ENCODE measurements at places on chromosomes 6 and 20.

GRCh38 chr6:11478586-11478985, 59.0 kb upstream of the TMEM170B start:
- DNase-seq: no peak

DNA sequence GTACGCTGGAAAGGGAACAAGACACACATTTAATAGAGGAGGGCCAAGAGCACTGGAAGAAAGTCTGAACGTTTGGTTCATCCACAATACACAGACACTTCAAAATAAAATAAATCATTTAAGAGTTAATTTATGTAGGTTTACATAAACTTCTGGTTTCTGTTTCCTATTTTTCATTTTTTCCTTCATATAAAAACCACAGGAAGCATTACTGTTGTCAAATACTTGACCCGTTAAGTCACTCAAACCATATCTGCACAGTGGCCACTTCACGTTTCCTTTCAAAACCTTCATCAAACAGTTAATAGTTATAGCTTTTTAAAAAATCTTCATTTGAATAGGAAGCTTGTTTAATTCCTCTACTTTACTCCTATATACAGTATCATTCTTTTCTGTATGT, 257.6 kb upstream of the THEMIS start:
- DNase-seq: no peak

GRCh38 chr20:416950-417800, 9.1 kb downstream of the RBCK1 start:
- DNase-seq: no peak

DNA sequence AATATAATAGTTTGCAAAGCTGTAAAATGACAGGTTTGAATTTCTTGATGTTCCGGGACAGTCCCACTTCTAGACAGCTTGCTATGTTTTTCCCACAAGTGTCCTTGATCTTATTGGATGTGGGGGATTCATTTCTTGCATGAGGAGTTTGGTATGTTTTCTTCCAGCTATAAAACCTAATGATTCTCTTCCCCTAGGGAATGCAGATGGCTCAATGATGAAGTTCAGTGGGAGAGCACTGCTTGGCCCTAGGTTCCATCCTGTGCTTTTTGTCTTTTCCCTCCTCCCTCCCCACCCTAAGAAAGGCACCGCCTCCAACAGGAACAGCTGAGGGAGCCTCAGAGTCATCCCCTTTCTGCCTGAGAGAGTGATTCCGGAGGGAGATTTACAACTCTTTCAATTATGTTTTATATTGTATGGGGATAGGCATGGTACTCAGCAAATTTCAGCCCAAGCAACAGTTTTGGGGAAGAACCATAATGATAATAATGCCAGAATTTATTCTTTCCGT, 149.2 kb downstream of the PHACTR1 start:
- DNase-seq: no peak

- peak; percentile 87 for DNase-seq
Observed at GRCh38 chr6:107657755-107658461, 166.2 kb downstream of the SCML4 start.

GRCh38 chr6:160394654-160395035, 46.5 kb downstream of the SLC22A3 start:
- DNase-seq: no peak

- no peak for DNase-seq
Observed at GRCh38 chr6:34234667-34235306, 1.9 kb upstream of the HMGA1 start.

GRCh38 chr20:12733811-12734210, 275.0 kb upstream of the SPTLC3 start:
- DNase-seq: no peak

GRCh38 chr6:16355699-16356446, 117.5 kb downstream of the GMPR start:
- DNase-seq: no peak

- no peak for DNase-seq
Observed at GRCh38 chr20:6686171-6686570, 81.3 kb upstream of the BMP2 start.

DNA sequence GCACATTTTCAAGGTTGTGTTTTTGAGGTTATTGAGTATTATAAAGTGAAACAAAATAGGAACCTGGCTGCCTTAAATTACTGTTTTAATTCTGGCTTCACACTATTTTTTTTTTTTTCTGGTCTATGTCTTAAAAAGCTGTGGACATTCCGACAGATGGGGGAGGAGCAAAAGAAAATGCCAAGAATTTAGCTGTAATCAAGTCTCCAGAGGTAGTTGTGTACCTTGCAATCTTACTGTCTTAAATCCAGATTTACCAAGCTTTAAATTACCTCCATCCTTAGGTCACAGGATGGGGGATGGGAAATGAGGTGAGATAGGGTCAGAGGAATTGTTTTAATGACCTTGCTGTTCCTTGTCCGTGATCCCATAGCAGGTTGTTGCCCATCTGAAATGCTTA, 182.8 kb downstream of the UTRN start:
- no peak for DNase-seq

GRCh38 chr20:36435592-36436541, 105.5 kb upstream of the MYL9 start:
- DNase-seq: peak; percentile 86

GRCh38 chr6:82217018-82217586, 30.4 kb downstream of the IBTK start:
- DNase-seq: no peak

- no peak for DNase-seq
Observed at GRCh38 chr6:22435151-22435550, 134.2 kb upstream of the HDGFL1 start.

- DNase-seq: no peak
Observed at GRCh38 chr6:31538805-31539400, 2.9 kb downstream of the DDX39B start.

DNA sequence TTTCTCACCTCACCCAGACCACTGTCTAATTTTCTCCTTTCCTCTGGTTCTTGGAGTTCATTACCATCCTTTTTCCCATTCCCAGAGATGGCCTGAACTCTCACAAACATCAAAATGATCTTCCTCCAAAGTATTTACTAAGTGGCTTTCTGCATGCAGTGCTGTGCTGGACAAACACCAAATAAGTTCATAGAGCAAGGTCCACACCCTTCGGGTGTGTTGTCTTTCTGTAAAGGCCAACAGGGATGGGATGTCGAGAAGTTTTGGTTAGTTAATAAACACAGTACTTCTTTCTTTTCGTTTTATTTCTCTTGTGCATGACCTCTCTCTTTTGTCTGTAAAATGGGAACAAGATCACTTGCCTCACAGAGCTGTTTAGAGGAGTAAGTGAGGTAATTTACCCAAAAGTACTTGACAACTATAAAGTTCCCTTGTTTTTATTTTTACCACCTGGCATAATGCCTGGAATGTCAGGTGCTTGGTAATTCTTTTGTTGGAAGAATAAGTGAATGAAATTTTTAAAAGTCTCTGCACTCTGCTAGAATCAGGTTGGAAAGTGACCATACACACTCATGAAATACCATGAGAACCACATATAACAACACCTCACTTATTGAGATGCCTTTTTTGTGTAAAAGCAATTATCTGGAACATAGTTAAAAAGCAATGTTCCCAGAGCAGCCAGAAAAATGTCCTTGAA, 22.8 kb upstream of the CCN6 start:
- DNase-seq: no peak

Data from activated CD4-positive, alpha-beta T cell treated with anti-CD3 and anti-CD28 coated beads, Interleukin-2, amount 50 U/mL, for 16 hours (primary cell).